Urothelium cell line (cell line): ENCODE measurements at places on chromosomes 7 and 10.

DNA sequence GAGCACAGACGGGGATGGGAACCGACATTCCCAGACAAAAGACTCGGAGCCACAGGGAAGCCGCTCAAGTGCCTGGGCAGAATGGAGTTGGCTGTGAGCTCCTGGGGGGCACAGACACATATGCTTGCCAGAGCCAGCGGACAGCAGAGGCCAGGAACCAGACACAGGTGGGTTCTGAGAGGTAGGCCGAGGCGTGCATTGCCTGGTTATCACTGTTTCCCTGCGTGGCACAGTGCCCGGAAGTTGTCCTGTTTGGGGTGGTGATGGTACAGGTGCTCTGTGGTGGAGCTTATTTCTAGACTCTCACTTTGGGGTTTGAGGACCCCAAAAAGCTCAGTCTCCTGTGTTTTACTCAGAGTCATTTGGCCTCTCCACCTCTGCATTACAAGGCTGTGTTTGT, 2.5 kb downstream of the PALD1 start:
- no peak for DNase-seq

- no peak for DNase-seq
These were observed 55.1 kb upstream of the PTPN12 start for GRCh38 chr7:77482015-77482414.

GRCh38 chr7:152462995-152463708, 27.3 kb upstream of the KMT2C start:
- no peak for DNase-seq

DNA sequence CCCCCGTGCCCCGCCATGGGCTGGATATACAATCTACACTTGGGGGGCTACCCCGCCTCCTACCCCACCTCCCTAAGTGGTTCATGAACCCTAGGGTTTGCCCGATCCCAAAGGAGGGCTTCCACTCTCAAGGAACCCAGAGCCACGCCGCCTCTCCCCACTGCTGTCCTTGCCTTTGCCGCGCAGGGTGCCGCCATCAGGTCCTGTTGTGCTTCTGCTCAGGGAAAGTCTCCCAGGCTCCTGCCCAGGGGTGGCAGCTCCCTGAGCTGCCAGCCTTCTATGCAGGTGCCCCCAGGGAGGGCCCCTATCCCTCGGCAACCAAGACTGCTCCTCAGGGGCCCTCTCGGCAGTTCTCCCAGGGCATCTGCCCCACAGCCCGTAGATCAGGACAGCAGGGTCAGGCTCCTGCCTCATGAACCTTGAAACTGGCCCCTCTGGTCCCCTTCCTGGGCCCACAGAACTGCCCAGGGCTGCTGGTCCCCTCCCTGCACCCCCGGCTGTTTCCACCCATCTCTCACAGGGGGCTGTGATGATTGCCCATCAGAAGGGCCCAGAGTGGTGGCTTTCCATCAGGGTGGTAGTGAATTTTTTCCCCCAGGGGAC, 13.0 kb upstream of the PCBD1 start:
- DNase-seq, result no peak

GRCh38 chr7:143284591-143285469, at the start of gene TMEM139:
Gene TMEM139 (plus strand): TSS chr7:143284958. CDS start chr7:143285958, 1,000 bp downstream.
- no peak for DNase-seq
